ENCODE measurements at places on chromosomes 3 and 15. TPM values are rescaled to one million over a fixed set of nuclear protein-coding genes. Genes with fewer than 3 reads are reported as not detected.

Gene PLA1A
- polyA plus RNA-seq = not detected

Gene MME
- 208 TPM for polyA plus RNA-seq

Gene GPR149
- not detected for polyA plus RNA-seq

Gene CCDC71
- 33.3 TPM for polyA plus RNA-seq

Gene PRICKLE2
- polyA plus RNA-seq = 3.5 TPM

Gene SH2D7
- polyA plus RNA-seq = not detected

Gene DZIP1L
- 12.7 TPM for polyA plus RNA-seq

Gene TTLL13
- 0.04 TPM for polyA plus RNA-seq

Gene CD96
- 0.18 TPM for polyA plus RNA-seq

Gene ZBTB20
- 4.7 TPM for polyA plus RNA-seq

Gene CACNA2D2
- 0.11 TPM for polyA plus RNA-seq

Gene TUSC7
- polyA plus RNA-seq = not detected

Gene GALNT15
- polyA plus RNA-seq = 5.0 TPM

Gene ISLR2
- 0.02 TPM for polyA plus RNA-seq

Gene BFSP2
- not detected for polyA plus RNA-seq

Gene GABRB3
- 2.3 TPM for polyA plus RNA-seq

Gene PGBD4
- 0.77 TPM for polyA plus RNA-seq

Gene SLC22A14
- polyA plus RNA-seq = 0.15 TPM

Gene RHOV
- 0.13 TPM for polyA plus RNA-seq

Gene SUSD5
- 2.5 TPM for polyA plus RNA-seq

Measured in BJ (cell line).